T follicular helper cell (primary cell): ENCODE measurements at places on chromosomes 2 and 18.
A peak's percentile ranks its signal among the peaks of the same experiment; 100 is the strongest.

DNA sequence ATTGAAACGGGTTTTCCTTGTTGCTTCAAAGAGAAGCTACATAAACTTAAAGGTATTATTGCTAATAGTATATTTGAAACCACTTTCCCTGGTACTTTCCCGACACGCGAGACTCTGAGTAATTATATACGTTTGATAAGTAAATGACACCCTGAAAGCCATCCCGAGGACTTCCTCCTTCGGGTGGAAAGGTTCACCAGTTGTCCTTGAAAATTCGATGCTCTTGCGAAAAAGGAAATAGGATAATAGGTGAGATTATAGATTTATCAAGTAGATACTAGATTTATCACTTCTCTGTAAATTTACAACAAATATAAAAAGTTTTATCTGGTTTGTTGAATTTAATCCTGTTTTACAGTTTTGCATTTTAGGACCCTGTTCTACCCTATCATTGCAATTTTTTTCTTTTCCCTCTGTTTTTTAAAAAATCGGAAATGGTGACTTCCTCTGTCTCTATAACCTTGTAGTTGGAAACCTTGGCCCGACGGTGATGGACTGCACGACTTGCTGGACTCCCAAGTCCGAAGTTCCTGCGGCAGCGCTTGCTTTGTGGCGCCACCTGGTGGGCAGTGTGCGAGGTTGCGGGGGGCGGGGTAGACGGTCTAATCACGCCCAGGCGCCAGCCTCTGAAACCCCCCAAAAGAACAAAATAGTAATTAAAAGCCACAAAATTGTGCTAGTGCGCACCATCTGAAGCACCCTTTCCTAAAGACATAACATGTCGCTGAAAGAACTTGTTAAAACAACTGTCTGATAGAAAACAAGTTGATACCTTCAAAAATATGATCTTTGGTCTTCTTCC, 972 bp upstream of the DLX2 start:
- no peak for DNase-seq

DNA sequence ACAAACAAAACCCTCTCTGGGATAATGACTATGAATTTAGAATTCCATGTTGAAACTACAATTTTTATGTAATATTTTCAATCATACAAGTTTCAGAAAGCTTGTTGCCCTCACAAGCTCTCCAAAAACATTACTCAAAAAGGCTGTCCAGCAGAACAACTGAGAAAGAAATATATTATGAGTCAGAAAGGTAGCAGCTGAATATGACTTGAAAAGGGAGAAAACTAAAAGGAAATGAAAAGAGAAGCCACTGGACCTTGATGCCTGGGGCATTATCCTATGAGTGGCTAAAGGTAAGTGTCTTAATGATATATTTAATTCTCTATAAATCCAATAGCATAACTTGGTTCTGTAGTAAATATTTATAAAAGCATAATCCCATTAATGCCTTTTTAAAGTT, 61.8 kb downstream of the NXPH2 start:
- DNase-seq, result no peak

- DNase-seq, result no peak
Observed at GRCh38 chr2:20525041-20526035, 78.5 kb downstream of the RHOB start.

- DNase-seq, result peak; percentile 59
Observed at GRCh38 chr2:224927646-224928173, 114.6 kb downstream of the DOCK10 start.

GRCh38 chr2:16971722-16972234, 306.1 kb upstream of the CYRIA start:
- no peak for DNase-seq

- DNase-seq, result no peak
Observed at GRCh38 chr2:102368461-102369109, 13.0 kb downstream of the IL18R1 start.

DNA sequence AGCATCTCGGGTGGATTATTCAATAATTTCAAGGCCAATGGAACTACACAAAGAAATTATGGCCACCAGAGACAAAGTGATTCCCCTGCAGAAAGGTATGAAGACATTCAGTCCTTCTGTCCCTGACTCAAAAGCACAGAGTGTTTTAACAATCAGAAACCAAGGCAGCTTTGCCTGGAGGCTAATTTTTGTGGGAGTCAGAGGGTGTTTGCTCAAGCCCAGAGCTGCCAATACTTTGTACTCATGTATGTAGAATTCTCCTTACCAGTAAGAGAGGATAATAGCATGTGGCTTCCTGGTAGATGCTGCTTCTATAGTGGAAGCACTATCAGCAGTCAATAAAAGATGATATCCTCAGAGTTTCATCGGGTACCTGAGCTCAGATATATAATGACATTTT, 178.4 kb downstream of the KCNE4 start:
- DNase-seq, result no peak

DNA sequence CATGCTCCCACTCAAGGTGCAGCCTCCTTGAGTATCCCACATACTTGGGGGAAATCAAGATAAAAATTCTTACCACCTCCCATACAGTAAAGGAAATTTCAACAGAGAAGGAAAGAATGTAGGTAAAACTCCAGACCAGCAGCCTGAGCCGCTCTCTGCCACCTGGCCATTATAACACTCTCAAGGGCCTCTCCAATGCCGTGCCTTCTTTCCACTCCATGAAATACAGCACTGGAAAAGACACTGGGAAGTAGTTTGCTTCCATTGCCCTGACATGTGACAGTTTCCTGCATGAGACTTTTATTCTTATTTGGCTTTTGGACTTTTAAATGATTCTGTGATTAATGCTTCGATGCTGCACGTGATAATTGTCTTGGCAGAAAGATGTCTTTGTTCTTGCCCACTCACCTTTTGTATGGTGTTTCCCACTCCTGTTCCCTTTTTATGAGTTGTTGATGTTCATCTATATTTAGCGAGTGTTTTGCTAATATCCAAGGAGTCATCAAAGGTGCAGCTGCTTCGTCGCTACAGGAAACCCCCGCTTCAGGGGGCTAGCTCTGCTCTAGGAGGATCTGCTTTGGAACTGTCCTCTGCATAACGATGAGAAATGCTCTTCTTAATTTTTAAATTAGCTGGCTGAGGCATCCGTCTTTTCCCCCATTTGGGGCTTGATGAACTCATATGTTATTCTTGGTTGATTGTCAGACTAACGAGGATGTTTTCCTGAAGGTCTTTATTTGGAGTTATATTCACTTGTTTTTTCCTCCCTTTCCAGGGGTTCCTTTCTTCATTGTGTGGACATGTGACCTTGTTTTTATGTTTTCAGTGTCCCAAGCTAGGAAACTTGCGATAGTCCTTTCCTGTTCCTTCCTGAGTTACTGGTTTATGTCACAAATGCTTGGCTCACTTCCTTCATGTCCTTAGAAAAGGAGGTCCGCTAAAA, 179.4 kb downstream of the TXNL1 start:
- no peak for DNase-seq

- DNase-seq, result no peak
Observed at GRCh38 chr2:3785220-3785889, 82.0 kb downstream of the DCDC2C start.

- no peak for DNase-seq
Observed at GRCh38 chr2:1503471-1504310, 90.4 kb downstream of the TPO start.

DNA sequence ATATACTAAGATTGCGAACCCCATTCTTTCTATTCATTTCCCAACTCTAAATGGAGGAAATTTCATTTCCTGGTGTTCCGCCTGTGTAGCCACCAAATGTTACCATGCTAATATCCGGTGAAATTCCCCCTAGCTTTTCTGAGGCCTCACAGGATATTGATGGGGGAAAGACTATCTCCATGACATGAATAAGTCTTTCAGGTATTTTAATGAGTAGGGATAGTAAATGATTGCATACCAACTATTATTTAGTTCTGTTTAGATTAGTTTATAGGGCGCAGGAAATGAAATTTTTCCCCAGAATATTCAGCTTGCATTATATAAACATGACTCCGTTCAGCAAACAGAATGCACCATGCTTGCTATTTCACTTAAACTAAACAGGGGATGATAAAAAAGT, 55.4 kb downstream of the COL5A2 start:
- DNase-seq, result no peak

DNA sequence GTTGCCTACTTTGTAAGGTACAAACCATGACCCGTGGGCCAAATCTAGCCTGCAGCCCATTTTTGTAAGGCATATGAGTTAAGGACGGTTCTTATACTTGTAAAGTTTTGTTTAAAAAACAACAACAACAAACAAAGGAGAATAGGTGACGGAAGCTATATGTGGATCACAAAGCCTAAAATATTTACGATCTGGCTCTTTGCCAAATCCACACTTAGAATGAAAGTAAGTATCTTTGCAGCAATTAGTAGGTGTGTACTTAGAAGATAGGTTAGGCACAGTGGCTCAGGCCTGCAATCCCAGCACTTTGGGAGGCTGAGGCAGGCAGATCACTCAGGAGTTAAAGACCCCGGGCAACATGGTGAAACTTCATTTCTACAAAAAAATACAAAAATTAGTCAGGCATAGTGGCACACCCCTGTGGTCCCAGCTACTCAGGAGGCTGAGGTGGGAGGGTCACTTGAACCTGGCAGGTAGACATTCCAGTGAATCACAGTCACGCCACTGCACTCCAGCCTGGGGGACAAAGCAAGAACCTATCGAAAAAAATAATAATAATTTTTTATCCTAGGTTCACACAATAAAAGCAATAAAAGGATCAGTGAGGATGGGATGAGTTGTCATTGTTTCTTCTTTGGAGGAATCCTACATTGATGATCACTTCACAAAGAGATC, 57.8 kb upstream of the CTAGE1 start:
- no peak for DNase-seq

GRCh38 chr18:79554321-79554720, 125.3 kb upstream of the CTDP1 start:
- DNase-seq, result no peak

DNA sequence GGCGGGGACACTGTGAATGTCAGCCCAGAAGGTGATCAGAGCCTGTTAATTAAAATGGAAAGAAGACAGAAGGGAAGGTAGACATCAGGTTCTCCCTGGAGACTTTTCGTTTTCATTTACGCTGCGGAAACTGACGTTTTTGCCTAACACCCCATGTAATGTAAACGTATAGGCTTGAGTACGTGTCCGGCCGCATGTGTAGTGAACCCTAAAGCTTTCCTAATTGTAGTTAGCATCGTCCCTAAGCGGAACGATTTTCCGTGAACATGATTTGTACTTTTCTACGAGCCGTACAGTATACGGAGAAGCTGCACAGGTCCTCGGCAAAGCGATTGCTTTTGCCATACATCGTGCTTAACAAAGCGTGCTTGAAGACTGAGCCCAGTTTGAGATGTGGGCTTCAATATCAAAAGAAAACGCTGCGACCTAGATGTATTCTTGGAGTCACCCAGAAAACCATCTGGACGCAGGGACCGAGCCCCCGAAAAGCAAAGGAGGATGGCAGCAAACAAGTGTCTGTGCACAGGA, 284 bp downstream of the TIMM21 start:
- DNase-seq, result no peak

- no peak for DNase-seq
Observed at GRCh38 chr2:18362696-18363095, 197.8 kb downstream of the RDH14 start.

DNA sequence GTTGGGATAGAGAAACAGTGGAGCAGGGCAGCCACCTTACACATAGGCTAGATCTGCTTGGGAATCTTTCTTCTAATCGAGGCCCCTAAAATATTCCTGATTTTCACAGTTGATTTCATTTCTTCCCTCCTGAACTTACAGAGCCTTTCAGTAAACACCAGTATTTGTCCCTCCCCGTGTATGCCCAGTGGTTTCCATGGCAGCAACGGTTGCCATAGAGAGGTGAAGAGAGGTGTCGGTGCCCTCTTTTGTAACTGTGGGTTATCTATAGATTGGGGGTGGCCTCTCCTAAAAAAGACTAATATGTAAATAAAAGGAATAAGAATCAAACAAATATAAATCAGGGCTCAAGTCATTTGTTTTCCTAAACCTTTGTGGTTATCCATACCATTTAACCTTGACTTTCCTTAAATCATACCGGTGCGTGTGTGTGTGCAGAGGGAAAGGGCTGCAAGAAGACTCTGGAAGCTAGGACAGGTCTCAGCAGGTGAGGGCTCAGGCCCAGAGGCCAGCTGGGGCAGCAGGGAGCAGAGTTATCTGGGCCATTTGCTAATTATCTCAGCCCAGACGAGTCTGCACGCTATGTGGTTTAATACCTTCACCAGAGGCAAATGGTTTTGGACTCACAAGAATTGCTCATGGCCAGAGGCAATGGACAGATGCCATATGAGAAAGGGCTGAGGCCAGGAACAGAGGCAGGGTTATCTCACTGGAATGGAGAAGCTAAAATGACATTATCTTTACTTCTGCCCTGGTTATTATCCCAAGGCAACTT, 35.5 kb downstream of the LIPG start:
- no peak for DNase-seq

DNA sequence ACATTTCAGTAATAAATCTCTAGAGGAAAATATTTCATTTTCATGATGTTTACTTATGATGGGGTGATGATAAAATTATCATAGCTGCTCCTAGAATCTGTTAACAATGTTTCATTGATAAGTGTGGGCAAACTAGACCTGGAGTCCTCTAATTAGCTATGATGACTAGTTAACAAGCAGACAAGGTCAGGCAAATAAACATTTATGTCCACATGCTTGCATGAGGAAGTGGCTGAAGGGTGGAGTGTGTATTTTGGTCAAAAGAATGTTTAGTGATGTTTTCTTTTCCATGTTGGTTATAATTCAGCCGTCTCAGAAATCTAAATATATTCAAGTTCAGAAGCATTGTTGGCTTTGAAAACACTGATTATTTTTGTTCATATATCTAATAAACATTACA, 99.9 kb upstream of the FN1 start:
- DNase-seq, result no peak

DNA sequence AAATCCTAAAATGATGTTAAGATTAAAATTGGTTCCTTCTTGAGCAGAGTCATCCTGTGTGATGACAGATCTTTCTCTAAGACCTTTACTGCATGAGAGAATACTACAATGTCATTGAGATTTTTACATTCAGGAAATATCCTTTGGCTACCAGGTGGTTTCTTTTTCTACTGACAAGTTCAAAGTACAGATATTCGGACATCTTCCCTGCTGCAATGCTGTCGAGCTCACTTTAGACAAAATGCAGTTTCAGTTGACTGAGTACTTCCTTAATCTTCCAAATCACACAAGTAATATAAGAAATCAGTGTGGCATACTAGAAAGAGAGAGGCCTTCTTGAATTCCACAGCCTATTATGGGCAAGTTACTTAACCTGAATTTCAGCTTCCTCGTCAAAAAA, 207.9 kb upstream of the ACVR2A start:
- DNase-seq, result no peak

- no peak for DNase-seq
Observed at GRCh38 chr18:51251625-51252024, 54.1 kb upstream of the MEX3C start.

- DNase-seq, result no peak
Observed at GRCh38 chr2:777546-777945, 100.3 kb upstream of the TMEM18 start.

- no peak for DNase-seq
Observed at GRCh38 chr2:73343992-73344391, 41.6 kb upstream of the ALMS1 start.

GRCh38 chr2:91477731-91478672, 2786.5 kb downstream of the RPIA start:
- no peak for DNase-seq
